Stimulated activated CD4-positive, alpha-beta T cell treated with anti-CD3 and anti-CD28 coated beads, TNF-alpha, amount 100 ng/mL, for 1 hour (primary cell): ENCODE measurements at places on chromosomes 5 and 9.

DNA sequence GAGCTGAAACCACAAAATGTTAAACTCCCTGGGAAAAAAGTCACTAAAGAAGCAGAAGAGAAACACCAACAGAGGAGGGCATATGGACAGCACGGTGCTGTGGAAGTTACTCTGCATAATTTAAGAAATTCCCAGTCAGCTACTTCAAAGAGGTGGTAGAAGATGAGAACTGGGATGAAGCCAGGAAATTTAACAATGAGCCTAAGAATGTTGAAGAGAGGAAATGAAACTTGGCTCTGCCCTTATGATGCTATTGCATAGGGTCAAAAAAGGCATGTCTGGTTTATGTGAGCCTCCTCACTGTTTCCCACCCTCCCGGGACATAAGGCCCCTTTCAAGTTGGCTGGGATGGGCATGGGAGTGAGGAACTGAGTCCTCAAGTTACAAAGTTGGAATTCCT, 25.4 kb upstream of the SNX18 start:
- DNase-seq = no peak

DNA sequence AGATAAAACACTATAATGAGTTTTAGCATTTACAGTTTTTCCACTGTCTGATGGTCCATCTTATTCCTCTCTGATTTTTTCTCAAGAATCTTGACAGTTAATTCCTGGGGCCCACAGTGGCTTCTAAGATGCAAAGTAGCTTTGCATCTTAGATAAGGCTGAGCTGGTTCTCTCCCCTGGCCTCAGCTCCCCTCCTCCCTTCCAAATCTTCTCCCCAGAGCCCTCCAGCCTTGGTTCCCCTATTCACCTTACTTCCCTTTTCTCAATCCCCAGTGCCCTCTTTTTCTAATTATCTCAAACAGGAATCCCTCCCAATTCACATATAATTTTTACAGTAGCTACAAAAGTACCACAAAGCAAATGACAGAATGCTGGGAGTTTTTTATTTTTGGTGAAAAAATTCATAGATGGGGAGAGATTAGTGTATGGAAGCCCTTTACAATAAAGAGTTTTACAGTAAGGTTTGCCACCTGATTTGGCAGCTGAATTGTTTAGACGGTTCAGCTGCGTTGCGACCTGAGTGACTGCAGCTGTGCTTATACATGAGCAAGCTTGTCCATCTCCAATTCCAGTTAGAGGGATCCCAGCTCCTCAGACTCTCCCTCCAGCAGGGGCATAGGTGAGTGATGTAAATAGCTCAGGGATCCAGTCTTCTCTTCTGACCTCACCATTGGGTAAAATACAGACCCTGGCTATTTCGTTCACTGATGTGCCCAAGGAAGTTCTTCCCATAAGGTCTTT, 51.4 kb upstream of the CKMT2 start:
- no peak for DNase-seq

DNA sequence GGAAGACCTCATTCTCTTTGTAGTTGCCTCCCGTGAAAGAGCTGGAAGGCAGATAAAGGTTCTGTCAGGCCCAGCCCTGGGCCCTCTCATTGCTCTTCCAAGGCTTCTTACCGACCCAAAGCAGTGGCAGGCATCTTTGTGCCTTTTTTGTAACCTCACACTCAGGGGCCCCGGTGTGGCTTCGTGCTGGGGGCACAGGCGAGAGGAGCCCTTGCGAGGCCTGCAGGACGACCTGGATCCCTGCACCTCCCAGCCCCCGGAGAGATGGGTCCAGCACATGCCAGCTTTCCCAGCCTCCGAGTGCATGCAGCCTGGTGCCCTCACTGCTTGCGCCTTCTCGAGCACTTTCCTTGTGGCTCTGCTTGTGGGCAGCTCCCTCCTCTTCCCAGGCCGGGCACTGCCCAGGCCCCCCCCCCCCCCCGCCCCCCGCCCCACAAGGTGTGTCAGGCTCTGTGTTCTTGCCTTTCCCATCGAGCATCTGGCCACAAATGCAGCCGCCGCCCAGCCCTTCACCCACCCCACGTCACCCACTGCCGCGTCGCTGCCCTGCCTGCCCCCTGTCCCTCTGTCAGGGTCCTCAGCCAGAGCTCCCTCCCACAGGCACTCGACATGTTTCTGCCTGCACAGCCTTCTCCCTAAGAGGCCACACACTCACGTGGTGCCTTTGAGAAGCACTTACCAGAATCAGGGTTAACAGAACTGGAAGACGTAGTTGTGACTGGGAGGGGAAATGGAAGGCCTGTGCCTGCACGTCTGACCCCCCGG, 63.7 kb upstream of the CACNA1B start:
- DNase-seq = no peak

DNA sequence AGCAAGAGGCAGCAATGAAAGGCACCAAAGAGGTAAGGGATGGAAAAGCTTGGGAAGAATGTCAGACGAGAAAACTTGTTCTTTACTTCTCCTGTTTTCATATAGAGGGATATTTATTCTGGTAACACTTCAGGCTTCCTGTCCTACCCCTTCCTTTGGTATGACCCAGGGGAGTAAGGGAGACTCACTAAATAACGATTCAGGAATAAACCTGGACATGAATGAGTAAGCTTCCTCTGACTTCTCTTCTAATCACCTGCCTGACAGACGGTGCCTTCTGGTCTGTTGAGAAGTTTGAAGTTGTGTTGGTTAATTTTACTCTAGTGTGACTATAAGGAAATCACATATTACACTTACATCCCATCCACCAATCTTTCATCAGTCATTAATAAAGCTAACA, 461.2 kb downstream of the CDH12 start:
- DNase-seq = no peak

DNA sequence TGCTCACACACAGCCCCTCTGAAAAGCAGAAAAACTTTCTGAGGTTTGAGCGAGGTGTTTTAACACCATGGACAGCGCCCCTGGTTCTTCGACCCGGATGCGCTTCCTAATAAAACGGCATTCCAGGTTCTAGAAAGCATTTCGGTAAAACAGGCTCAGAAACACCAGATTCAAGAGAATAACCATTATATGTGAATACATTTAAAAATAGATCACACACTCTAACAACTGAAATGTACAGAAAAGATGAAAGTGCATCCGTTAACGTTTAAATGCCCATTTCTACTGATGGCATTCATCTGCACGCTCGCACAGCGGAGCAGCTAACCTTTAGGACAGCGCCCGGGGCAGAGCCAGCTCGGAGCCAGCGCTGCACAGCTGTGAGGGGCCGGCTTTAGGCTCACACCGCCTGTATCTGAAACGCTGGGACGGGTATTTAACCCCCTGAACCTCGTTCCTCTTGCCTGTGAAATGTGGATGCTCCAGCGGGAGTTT, 26.3 kb upstream of the TENT4A start:
- DNase-seq = no peak

DNA sequence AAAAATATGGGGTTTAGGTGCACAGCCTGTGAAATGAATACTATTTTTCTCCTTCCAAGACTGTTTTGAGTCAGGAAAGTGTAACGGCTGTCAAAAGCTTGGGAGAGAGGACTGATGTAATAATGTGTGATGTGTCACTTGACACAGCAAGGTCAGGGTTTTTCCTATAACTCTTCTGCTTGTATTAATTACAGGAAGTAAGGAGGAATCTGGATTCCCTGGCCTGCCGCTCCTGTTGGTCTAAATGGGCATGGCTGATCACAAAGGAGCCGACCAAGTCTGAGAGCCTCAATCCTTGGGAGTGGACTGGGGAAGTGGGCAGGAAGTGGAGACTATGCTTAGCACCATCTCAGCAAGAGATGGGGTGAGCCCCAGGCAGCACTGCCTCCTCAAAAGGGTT, 16.7 kb upstream of the SLC28A3 start:
- no peak for DNase-seq

DNA sequence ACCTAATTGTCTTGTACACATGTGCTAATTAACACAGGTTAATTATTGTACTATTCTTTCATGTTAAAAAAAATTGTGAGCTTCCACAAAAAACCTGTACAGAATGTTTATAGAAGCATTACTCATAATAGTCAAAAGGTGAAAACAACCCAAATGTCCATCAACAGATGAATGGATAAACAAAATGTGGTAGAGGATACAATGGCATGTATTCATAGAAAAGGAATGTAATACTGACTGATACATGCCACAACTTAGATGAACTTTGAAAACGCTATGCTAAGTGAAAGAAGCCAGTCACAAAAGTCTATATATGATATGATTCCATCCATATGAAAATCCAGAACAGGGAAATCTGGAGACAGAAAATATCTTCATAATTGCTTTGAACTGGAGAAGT, 25.6 kb downstream of the RRAGA start:
- DNase-seq = no peak

DNA sequence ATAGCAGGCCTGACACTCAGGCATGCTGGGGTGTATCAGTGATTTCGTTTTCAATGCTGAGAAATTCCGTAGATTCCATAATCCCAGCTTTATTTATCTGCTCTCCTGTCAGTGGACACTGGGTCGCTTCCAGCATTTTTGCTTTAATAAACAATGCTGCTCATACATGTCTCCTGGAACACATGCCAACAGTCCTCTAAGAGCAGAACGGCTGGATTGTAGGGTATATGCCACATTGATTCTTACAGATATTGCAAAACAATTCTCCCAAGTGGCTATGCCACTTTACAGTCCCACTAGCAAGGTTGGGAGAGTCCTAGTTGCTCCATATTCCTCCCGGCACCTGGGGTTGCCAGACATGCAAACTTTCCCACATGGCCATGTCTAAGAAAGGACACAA, 81.9 kb downstream of the RAPGEF1 start:
- DNase-seq = no peak

GRCh38 chr5:91190314-91190690, 192.8 kb downstream of the ARRDC3 start:
- no peak for DNase-seq

DNA sequence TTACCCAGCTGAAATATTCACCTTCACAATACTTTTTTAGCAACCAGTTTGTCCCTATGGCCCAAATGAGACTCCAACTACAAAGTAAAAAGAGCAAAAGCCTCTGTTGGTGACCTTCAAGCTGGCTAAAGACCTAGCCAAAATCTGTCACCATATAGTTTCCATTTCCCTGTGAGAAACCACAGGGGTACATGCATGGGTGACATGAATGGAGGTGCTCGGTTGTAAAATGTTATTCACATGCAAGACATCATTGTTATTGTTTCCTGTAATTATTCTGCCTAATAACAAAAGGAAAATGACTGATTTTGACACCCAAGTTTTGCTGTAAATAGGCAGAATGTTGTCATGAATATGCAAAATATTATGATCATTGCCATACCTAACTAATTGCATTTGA, 285.3 kb downstream of the ZNF608 start:
- DNase-seq = no peak
